Activated CD8-positive, alpha-beta memory T cell treated with anti-CD3 and anti-CD28 coated beads for 4 hours (primary cell): ENCODE measurements at places on chromosomes 6 and 20.

DNA sequence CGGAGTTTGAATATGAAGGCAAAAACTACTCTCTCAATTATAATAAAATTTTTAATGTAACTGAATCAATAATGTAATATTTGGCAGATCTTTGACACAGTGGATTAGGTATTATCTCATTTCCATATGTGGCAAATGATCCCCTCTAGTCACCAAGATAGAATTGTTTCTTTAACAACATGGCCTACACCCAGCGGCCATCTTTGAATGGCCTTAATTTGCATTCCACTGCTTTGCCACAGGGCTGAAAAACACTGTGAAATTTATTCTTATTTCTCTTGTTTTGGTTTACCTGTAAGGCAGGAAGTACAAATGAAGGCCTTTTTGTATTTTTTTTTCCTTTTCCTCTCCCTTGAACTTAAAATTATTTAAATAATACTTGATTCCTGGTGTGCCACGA lies 162.6 kb upstream of the SCGN start:
- DNase-seq: no peak

GRCh38 chr6:156864557-156864956 lies 87.4 kb downstream of the ARID1B start:
- no peak for DNase-seq

DNA sequence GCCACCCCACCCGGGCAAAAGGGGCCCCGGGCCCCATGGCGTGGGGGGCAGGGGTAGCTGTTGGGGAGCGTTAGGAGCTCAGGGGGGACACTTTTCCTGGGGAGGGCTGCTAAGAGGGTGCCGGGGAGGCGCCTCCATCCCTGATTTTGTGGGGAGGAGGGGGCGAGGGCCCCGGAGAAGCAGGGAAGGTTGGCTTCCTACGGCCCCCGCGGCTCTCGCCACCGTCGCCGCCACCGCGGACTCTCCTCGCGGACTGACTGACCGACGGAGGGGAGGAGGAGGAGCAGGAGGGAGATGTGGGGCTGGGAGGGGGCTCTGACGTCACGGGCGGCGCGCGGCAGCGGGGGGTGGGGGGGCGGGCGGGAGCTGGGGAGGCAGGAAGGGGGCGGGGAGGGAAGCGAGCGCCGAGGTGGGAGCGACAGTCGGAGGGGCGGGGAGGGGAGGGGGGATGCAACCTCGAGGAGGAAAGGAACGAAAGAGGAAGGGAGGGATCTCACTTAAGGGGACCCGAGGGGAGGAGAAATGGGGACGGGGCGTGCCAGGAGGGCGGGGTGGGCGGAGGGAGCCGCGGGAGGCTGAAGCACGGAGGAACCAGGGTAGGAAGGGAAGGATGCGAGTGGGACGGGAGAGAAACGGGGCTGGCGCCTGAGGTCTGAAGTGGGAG lies 5.1 kb downstream of the GABBR1 start:
- DNase-seq: peak; percentile 28

DNA sequence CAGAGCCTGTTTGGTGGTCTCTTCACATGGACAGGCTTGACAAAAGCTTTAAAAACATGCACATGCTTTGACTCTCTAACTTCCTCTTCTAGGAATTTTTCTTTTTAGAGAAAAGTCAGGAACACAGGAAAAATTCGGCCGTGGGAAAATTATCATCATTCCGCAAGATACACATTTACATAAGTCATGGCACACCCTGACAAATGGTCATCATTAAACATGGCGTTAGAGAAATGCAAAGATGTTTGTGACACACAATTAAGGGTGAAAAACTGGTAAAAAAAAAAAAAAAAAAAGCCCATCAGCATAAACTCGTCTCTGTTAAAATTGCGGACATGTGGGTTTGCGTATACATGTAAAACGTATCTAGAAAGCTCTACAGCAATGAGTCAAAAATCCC lies 134.2 kb upstream of the AGPAT4 start:
- DNase-seq: no peak

GRCh38 chr6:34242252-34243130 lies 5.8 kb downstream of the HMGA1 start:
- no peak for DNase-seq

DNA sequence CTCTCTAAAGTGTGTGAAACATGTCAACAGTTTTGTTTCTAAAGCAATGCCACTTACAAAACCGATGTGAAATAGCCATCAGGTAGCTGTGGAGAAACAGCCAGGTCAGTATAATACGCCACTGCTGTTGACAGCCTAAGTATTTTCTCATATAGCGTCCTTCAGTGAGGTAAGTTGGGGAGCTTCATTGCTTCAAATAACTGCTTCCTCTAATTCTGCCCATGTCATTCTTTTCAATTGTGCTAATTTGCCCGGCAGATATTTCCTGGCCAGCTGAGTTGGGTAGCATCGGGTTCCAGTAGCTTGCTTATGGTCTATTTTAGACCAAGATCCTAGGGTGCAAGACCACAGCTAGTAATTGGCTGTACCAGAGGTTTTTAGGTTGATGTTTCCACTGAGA lies 2.1 kb upstream of the ARMC2 start:
- no peak for DNase-seq

GRCh38 chr6:125018136-125018535 lies 55.9 kb downstream of the RNF217 start:
- DNase-seq: no peak

GRCh38 chr6:157770946-157771345 lies 52.1 kb upstream of the SNX9 start:
- no peak for DNase-seq

GRCh38 chr20:48657426-48658197 lies 170.2 kb downstream of the PREX1 start:
- DNase-seq: peak; percentile 26
